ENCODE measurements at places on chromosomes 2 and 18. TPM values are rescaled to one million over a fixed set of nuclear protein-coding genes. Genes with fewer than 3 reads are reported as not detected.

DNA sequence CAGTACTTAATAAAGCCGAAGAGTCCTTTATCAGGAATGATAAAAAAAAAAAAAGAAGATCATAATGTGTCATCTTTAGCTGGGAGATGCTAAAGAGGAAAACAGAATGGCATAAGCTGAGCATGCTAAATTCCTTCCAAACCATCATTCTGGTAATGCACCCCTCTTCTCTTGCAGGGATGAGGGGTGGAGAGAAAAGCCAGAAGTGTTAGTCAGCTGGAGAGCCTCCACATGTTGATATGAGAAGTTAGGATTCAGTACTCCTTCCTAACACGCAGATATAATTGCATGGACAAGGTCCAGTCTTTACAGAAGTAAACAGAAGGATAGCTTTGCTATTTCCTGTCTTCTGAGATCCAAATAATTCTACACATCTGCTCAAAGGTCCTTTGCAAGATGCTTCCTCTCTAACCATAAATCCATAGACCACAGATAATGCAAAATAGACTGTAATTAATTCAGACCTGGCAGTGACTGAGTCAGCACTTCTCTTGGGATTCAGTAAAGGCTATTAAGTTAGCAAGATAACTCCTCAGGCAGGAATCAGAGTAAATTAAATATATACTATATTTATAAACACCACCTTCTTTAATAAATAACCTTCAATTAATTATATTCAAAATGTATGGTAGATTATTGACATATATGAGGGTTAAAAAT, 930.0 kb upstream of the KLHL29 start:
- no peak for DNase-seq

DNA sequence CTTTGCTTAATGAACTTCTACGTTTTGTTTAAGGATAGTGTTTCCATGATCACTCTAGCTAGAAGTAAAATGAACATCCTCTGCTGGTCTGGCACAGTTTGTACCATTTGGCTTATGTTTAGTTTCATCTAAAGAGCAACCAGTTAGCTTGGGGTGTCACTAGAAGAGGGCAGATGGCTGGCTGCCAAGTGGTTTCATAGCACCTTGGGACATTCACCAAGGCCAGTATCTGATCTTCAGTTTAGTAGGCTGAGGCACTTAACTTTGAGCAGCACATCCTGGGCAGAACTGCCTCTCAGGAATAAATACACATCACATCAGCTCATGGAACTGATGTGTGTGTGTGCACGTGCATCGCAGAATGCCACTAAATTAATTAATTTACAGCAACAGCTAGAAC, 68.4 kb downstream of the NXPH2 start:
- no peak for DNase-seq

GRCh38 chr18:34219651-34220050, 5.1 kb downstream of the NOL4 start:
- DNase-seq = no peak

Gene FLACC1
- not detected for total RNA-seq

GRCh38 chr2:62141142-62141740, 54.7 kb upstream of the B3GNT2 start:
- no peak for DNase-seq

GRCh38 chr2:218166791-218167190, at the start of gene CXCR1:
TSS of gene CXCR1 (minus strand) at chr2:218166962. CDS start at chr2:218165211, 1,751 bp downstream.
- no peak for DNase-seq

GRCh38 chr2:67412424-67412823, 15.3 kb downstream of the ETAA1 start:
- DNase-seq = no peak

- DNase-seq = peak; percentile 72
These were observed 54.6 kb downstream of the IL1R2 start for GRCh38 chr2:102046135-102046986.

Gene AQP12B
- not detected for total RNA-seq

GRCh38 chr2:98634406-98635092, 26.2 kb downstream of the UNC50 start:
- DNase-seq = no peak

Gene RNASEH1
- 27.6 TPM for total RNA-seq

GRCh38 chr18:79393635-79394533, 1.8 kb upstream of the NFATC1 start:
- peak; percentile 82 for DNase-seq

Gene IL1RL2
- total RNA-seq = 0.22 TPM

- DNase-seq = no peak
These were observed 135.6 kb upstream of the ALKAL2 start for GRCh38 chr2:423479-423878.

Gene TUBB6
- total RNA-seq = 22.0 TPM

Gene ZNF521
- 22.5 TPM for total RNA-seq

Gene LYG2
- not detected for total RNA-seq

GRCh38 chr2:201156036-201156435, 26.9 kb upstream of the CASP10 start:
- DNase-seq = no peak

GRCh38 chr2:164651361-164651760, 30.1 kb upstream of the GRB14 start:
- DNase-seq = no peak

DNA sequence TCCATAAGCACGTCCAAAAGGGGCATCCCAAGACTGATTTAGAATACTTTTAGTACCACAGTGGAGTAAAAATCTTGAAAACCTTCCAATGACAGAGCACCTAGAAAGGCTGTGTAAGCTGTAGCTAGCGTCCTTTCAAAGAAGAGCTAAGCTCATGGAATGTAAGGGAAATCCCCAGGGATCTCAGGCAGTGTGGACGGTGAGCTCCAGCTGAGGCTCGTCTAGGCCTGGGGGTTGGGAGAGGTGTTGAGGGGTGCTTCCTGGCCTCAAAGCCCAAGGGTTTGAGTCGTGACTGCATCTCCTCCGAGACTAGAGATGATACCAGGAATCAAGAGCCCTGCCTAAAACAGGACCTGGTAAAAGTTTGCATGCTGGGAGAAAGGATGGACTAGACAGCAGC, 7.6 kb downstream of the CTIF start:
- no peak for DNase-seq

DNA sequence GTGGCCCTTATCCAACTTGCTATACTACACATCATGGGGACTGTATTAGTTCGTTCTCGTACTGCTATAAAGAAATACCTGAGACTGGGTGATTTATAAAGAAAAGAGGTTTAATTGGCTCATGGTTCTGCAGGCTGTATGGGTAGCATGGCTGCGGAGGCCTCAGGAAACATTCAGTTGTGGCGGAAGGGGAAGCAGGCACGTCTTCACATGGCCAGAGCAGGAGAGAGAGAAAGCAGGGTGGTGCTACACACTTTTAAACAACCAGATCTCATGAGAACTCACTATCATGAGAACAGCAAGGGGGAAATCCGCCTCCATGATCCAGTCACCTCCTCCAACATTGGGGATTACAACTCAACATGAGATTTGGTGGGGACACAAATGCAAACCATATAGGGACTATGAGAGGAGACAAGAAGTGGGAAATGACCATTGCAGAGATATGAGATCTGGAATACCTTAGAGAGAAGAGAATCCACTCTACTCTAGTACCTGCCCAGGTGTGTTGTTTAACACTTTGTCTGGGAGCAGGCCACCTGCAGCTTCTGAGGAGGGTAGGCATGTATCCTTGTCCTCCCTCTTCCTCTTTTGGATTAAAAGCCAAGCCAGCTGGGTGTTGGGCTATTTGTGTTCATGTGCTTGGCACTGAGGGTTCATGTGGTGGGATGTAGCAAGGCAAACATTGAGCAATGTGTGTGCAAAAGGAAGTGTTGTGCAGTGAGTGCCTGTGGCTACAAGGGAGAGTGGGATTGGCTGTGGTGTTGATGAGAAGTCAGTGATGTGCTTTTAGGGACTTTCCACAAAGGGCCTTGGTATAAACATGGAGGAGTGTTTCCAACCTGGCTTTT, 22.8 kb downstream of the TTLL4 start:
- DNase-seq = peak; percentile 70

DNA sequence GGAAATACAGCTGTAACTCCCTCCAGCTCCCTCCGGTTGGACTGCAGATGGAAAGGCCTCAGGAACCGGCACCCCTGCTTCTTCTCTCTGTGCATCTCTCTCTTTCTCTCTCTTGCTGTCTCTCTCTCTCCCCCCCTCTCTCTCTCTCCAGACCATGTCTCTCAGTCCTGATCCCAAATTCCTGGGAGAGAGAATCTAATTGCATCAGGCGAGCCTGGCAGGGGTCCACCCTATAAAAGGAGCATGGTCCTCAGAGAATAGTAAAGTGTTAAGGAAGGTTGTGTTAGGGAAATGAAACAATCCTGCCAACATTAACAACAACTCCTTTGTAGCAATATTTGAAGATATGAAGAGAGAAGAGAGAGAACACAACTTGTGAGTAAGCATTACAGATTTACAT, 36.7 kb downstream of the VIT start:
- no peak for DNase-seq

DNA sequence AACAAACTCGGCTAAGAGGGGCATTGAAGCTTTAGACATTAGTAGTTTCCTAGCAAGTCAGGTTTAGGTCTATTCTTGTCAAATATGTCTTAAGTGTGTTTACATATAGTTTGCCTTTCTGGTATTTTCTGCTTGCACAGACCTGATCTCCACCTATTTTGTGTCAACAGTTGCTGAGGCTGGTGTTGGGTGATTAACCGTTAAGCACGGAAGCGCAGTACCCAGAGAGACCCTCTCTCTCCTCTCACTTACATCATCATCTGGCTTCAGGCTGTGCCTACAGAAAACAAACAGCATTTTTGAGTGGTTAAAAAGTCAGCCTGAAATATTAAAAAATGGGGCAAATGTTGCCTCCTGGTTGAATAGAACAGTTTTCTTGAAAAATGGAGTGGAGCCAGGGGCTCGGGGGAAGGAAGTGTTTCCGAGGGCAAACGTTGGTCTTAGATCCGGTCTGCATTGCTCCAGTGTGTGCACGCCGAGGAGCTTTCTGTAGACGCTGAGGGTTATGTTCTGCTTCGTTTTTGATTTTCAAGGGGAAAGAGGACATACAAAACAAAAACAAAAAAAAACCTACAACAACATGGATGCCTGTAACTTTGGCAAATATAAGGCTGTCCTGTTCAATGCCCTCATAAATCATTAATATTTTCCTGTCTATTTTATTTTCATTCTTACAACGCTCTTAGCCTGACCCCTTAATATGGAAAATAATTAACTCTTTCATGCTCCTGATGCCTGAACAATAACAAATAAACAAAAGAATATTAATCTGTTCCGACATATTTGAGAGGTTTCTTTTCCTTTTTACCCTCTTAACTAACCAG, 120.8 kb downstream of the MEIS1 start:
- DNase-seq = no peak

GRCh38 chr2:20291106-20291564, 59.5 kb downstream of the PUM2 start:
- peak; percentile 72 for DNase-seq

Gene ATP8B1
- total RNA-seq = 15.4 TPM

GRCh38 chr18:24868311-24868710, 407.9 kb downstream of the HRH4 start:
- no peak for DNase-seq

- DNase-seq = no peak
These were observed 93.3 kb downstream of the COLEC12 start for GRCh38 chr18:407191-407590.

DNA sequence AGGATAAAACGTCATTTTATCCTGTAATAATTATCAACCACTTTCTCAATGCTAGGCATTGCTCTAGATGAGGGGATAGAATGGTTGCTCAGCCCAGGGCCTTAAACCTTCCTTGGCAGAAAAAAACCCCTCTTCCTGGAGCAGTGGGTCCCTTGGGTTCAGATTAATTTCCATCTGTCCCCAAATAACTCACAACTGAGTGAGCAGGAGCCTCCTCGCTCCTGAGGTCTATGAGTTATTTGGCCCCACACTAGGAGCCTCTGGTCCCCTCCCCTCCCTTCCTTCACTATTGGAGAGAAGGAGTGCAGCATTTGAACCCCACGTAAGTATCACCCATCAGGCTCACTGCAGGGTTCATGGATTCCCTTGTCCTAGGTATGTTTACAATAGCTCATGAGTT, 157.5 kb upstream of the FHL2 start:
- peak; percentile 13 for DNase-seq

DNA sequence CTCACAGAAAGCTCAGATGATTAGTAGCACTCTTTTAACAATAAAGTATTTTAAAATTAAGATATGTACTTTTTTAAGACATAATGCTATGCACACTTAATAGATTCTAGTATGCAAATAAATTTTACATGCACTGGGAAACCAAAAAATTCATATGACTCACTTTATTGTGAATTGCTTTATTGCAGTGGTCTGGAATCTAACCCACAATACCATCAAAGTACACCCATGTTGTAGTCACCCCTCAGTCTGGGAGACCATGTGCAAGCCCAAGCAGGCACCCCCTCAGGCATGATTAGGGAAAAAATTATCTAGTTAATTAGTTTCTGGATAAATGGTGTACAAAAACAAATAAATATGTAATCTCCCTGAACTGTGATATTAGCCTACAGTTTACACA, 649.0 kb upstream of the HS6ST1 start:
- DNase-seq = no peak

DNA sequence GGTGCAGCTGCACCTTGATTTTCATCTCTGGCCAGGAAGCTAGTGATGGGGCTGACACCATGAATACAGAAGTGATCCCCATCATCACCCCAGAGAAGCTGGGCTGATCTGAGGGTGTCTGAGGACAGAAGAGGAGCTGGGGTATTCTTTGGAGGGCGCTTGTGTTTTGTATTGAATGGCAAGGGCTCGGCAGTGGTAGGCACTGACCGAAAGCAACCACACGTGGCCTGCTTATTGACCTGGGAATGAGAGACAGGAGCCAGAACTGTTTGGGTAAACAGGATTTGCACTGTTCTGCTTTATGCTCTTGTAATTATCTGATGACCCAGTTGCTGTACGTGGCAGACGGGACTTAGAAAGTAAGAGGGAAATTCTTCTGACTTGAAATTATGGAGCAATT, 62.6 kb upstream of the RPL31 start:
- no peak for DNase-seq

DNA sequence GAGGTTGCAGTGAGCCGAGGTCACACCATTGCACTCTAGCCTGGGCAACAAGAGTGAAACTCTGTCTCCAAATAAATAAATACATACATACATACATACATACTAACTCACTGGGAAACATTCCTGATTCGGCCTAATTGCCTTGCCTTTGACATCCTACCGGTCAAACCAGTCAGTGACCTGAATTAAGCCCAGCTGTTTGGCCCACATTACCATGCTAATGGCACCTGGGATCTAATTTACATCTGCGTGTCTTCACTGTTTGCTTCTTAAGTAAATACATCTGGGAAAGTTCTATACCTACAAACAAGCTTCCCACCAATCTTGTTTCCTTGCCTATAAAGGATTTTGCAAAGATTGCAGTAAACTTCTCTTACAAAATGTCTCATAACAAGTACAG, 230.2 kb upstream of the ZC3H15 start:
- DNase-seq = no peak

Gene FAM237A
- total RNA-seq = not detected

DNA sequence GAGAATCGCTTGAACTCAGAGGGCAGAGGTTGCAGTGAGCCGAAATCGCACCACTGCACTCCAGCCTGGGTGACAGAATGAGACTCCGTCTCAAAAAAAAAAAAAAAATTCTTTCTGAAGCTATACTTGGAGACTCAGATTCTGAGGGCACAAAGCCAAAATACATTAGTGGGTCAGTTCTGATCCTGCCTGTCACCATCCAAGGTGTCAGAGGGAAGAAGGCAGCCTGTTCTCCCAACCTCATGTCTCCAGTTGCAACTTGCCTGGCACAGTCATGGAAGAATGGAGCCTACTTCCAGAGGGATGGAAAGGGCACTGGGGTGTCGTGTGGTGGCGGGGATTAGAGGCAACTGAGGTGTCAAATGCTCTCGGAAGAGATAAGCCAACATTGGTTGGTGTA, 104.8 kb upstream of the GATA6 start:
- DNase-seq = no peak

Gene TRIM54
- 15.0 TPM for total RNA-seq

- peak; percentile 71 for DNase-seq
These were observed 36.8 kb downstream of the MOGAT1 start for GRCh38 chr2:222708274-222708710.

Measured in adrenal gland (tissue), 19 donors.